ENCODE measurements at places on chromosomes 1 and 21.

DNA sequence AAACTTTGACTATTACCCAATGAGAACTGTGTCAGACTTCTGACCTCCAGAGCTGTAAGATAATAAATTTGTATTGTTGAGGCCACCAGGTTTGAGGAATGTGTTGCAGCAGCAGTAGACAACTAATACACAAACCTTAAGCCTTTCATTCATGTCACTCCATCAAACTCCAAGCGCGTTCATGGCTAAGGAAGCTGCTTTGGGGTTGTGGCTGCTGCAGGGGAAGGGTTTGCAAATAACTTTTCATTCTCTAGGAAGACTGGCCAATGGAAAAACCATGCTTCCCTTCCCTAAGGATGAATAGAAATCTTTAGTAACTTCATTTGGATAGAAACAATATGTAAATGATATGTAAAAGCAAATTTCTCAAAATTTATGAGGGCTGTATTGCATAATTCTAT, 170.4 kb downstream of the RHOU start:
- DNase-seq, result no peak

- no peak for DNase-seq
Measured at GRCh38 chr1:172699111-172699510, 40.2 kb downstream of the FASLG start.

DNA sequence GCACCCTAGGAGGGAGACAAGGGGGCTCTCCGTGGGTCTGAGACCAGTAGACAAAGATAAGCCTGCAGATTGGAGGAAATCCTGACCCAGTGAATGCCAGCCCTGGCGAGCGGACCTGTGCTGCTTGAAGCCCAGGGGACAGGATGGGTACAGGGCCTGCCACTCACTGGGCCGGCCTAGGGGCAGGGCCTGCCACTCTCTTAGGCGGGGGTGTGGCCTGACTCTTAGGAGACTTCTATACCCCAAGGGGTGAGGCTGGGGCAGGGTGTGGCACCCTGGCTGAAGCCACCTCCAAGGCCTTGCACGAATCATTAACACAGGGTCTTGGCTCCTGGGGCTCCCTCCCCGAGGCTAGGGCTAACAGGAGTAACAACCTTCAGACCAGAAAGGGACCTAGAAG, 30.7 kb downstream of the TRIM62 start:
- DNase-seq, result no peak

DNA sequence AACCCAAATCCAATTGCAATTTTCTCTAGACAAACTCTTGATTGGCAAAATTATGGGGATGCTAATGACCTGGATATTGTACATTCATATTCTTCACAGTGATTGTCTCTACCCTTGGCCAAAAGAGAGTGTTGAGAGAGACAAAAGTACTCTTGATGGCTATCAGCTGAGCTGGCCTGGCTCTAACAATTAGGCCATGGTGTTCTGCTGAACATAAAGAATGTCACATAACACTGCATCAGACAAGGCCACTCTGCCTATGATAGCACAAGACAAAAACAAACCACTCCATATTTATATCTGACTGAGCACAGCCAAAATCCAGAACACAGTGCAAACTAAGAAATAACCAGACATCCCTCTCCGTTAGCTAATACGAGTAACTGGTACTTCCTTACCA, 101.7 kb downstream of the ADAMTS1 start:
- no peak for DNase-seq

GRCh38 chr1:103108376-103109150, at the start of gene COL11A1:
Gene COL11A1, minus strand, starts transcription at chr1:103108522. Its CDS starts 344 bp downstream, at chr1:103108178.
- peak; percentile 53 for DNase-seq

DNA sequence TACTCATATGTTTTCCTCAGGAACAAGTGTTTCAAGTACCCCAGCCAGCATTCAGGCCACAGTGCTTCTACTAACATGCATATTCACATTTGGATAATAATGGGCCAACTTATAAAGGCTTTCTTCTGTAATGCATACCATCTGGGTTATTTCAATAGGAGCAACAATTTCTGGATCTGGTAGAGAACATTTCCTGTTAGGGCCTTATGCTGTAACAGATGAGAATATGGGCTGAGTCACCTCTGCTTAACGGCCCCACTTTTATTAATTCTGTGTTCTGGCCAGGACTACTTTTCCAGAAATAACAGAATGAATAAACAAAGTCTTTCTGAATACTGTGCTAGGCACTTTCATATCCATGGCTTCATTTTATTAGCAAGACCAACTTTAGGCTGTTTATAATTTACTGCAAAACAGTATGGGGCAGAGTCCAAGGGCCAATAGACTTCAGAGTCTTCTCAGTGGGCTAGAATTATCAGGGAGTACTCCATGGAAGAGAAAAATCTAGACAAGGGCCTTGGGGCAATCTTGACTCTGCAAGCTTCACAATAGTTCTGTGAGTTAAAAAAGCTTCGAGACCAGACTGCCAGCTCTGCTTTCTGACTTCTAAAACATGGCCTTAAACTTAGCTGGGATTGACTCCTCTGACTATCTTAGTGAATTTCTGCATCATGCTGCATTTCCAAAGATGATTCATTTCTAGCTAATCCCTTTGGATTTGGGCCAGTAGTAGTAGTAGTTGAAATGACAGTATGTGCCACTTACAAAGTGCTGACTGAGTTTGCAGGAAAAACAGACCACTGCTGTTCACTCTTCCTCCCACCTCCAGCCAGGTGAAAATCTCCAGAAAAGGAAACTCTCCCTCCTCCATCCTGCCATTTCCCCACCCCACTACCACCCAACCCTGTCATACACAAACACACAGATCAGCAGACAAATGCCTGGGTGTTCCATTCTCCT, 8.2 kb upstream of the SSX2IP start:
- DNase-seq, result peak; percentile 89

DNA sequence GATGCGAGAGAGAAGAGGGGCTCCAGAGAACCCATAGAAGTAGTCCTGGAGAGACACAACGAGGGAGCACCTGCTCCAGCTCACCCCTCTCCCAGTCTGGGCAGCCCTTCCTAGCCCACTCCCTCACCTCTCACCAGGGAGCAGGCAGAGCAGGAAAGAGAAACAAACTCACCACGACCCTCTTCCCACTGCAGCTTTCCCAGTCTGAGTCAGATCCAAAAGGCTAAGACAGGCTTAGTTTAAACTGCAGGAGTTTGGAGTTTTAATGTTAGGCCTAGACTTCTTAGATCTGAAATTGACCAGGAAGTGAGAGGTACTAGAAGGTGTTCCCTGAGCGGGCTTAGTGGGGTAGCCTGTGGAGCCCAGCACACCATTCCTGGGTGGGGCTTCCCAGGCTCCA, 29.6 kb downstream of the SLC1A7 start:
- no peak for DNase-seq

GRCh38 chr1:214241060-214241459, 39.9 kb upstream of the SMYD2 start:
- DNase-seq, result no peak

- no peak for DNase-seq
Measured at GRCh38 chr1:165686971-165687433, 11.4 kb downstream of the ALDH9A1 start.

DNA sequence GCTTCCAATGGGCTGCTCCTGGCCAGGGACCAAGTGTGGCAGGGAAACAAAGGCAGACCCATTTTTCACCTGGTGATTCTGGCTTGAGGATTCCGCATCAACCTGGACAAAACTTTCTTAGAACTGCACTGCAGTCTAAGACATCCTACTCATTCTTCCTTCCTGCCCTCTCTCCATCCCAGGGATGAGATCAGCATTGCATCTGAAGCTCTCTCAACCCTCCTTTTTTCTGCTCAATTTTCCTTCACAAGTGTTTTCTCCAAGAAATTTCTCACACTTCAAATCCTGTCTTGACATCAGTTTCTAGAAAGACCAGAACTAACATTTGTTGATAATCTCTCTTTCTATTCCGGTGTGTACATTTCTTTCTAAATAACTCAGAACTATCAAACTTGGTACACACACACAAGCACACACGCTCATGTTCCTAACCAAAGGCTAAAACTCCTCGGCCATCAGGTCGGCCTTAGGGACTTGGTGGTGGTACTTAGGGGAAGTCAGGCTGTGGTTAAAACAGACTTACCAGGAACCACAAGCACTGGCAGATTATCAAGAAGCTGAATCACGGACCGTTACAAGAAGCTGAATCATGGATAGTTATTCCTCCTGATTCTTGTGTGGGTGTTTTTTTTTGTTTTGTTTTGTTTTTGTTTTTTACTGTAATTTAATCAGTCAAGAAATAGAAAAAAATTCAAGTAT, 21.0 kb upstream of the CXADR start:
- peak; percentile 91 for DNase-seq

DNA sequence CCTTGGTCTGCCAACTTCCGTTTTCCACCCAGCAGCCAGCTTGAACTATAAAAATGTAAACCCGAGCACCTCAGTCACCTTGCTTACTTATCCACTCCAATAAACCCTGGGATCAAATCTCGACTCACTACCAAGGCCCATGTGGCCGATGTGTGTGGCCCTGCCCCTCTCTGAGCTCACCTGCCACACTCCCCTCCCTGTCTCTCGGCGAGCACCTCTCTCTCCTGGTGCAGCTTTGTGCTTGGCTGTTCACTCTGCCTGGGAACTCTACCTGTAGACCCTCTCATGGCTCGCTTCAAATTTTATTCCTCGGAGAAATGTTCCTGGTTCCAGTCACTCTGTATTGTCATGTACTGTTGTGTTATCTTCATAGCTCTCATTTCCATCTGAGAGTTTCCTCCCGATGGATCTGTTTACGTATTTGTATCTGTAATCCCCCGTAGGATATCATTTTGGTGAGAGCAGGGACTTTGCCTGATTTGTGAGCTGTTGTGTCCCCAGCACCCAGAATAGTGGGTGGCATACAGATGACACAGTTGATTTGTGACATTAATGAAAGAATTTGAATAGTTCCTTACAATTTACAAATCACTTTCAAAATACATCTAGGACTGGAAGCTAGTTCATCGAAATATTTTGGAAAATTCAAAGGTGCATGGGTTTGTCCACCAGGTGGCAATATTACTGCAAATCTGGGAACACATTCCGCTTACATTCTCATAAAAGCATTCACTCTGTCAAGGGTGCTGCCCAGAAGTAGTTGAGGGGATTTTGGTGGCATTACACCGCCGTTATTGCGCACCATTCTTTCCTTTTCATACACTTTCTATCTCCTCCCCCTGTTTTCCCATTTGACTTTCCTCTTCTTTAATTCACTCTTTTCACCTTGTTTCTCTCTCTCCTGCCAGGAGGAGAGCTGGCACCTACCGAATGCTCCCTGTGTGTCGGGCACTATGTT, 95.3 kb downstream of the ABCA4 start:
- no peak for DNase-seq

- peak; percentile 61 for DNase-seq
Measured at GRCh38 chr1:226654046-226654667, 84.9 kb downstream of the ITPKB start.

DNA sequence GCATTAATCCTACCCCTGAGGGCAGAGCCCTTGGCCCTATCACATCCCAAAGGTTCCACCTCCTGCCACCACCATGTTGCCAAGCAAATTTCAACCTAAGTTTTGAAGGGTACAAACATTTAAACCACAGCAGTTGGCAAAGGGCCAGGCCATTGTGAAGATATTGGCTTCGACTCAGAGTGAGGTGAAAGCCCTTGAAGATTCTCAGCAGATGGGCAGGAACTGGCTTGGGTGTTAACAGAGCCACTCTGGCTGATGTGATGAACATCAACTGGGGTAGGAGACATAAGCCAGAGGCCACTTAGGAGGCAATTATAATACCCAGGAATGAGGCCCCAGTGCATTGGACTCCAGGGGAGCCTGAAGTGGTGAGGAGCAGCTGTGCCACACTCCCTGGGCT, 207.7 kb upstream of the KAZN start:
- no peak for DNase-seq

GRCh38 chr1:46643368-46643775, 24.8 kb downstream of the ATPAF1 start:
- DNase-seq, result peak; percentile 83

GRCh38 chr1:88867743-88868521, 23.4 kb downstream of the GTF2B start:
- DNase-seq, result peak; percentile 49

- no peak for DNase-seq
Measured at GRCh38 chr1:10361515-10361914, 37.3 kb upstream of the PGD start.

DNA sequence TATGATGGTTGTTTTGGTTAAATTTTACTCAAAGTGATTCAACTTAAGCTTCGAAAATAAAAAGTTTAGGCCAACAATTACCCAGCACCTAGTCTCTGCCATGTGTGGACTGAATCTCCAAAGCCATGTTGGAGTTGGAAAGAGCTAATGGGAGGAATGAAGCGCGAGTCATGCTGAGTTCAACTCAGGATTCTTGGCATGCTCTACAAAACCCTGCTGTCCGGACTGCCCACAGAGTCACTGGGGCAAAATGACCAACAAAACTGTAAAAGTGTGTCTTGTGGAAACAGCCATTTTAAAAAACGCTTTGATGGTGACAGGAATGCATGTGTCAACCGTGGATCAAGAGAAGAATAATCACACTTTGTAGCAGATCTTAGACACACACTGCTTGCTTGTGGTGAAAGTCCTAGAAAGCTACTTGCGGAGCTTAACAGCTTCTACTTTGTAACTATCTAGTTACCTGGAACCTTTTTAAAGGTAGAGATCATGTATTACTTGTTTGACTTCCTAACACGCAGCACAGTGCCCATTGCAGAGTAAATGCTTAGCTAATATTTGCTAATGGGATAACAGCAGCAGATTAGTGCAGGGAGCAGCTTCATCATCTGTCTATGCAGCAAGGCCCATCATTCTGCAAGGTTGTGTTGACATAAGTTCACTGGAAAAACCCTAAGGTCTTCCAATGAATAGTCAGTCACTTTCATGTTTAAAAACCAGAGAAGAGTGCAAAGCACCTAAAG, 7.0 kb upstream of the GBP6 start:
- DNase-seq, result no peak

GRCh38 chr1:234134878-234135277, 230.4 kb downstream of the SLC35F3 start:
- DNase-seq, result no peak

- DNase-seq, result no peak
Measured at GRCh38 chr21:16421965-16422364, 692.2 kb downstream of the USP25 start.

DNA sequence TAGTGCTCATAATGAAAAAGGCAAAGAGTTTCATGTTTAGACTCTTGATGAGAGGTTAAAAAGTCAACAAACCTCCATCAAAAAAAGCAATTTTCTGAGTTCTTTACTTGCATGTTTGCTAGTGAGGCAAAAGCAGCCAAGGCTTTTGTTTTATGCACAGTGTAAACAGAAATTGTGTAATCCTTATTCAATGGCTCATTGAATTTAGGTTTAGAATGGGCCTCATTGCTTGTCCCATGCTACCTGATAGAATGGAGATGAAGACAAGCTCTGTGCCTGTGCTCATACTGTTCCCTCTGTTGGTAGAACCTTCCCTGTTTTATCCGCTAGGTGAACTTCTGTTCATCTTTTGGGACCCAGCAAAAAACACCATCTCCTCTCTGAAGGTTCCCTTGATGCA, 10.0 kb upstream of the LRRC8D start:
- no peak for DNase-seq

- no peak for DNase-seq
Measured at GRCh38 chr1:109395602-109396512, 1.9 kb downstream of the SORT1 start.

Measured in fibroblast of skin of left quadriceps (primary cell).